Kidney glomerular epithelial cell (primary cell): ENCODE measurements at places on chromosomes 2 and 18.

GRCh38 chr2:53633441-53633840 lies 134.2 kb upstream of the CHAC2 start:
- no peak for DNase-seq

GRCh38 chr2:152950126-152950525 lies 231.7 kb downstream of the ARL6IP6 start:
- DNase-seq: peak; percentile 11

DNA sequence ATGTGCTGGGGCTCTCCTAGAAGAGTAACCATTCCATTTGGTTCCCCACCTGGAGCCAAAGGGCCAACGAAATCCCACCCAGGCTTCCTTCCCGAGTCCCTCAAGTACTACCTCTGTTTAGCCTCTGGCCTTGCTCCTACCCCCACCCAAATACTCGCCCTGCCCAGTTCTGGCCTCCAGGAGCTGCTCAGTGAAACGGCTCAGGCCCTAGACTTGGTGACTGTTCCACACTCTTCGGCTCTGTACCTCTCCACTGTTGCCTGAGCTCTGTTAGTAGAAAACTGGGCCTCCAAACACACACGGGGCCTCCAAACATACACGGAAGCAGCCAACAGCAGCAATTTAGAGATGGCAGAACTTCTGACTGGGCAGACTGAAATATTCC lies 4.2 kb downstream of the OTX1 start:
- no peak for DNase-seq

DNA sequence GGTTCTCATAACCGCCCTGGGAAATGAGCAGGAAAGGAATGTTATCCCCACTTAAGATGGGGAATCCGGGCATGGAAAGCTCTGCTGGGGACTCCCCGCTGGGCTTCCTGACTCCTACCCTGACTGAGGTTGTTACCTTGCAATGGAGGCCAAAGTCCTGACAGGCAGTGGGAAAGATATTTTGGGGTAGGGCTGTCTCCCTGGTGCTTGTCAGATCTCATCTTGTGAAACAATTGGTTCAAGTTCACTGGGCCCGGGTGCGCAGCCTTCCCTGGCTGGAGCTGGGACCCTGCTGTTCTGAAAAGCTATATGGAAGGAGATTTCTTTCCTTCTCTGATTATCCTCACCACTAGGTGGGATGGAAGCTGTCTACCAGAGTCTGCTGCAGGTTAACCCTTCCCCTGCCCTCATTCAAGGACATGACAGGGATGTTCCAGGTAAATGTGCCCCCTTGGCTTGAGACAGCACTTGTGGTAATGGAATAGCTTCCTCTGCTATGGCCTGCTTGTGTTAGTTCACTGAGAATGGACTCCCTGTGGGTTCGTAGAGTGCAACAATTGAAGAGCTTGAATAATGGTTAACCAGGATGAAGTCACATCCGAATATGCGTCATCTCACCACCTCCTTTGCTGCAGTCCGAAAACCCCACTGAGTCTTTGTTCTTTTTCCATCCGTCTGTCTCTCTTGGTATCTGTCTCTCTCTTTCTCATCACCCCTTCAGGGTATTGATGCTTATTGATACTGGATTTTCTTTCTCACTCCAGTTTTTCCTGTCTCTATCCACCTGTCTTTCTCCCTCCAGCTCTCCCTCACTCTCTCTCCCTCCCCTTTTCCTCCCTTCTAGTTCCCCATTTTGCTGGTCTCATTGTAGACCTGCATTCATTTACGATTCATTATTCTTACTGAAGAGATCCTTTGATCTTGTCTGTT lies 67.8 kb upstream of the EPAS1 start:
- peak; percentile 95 for DNase-seq

- no peak for DNase-seq
These were observed 2.0 kb downstream of the KCMF1 start for GRCh38 chr2:84972932-84973331.

DNA sequence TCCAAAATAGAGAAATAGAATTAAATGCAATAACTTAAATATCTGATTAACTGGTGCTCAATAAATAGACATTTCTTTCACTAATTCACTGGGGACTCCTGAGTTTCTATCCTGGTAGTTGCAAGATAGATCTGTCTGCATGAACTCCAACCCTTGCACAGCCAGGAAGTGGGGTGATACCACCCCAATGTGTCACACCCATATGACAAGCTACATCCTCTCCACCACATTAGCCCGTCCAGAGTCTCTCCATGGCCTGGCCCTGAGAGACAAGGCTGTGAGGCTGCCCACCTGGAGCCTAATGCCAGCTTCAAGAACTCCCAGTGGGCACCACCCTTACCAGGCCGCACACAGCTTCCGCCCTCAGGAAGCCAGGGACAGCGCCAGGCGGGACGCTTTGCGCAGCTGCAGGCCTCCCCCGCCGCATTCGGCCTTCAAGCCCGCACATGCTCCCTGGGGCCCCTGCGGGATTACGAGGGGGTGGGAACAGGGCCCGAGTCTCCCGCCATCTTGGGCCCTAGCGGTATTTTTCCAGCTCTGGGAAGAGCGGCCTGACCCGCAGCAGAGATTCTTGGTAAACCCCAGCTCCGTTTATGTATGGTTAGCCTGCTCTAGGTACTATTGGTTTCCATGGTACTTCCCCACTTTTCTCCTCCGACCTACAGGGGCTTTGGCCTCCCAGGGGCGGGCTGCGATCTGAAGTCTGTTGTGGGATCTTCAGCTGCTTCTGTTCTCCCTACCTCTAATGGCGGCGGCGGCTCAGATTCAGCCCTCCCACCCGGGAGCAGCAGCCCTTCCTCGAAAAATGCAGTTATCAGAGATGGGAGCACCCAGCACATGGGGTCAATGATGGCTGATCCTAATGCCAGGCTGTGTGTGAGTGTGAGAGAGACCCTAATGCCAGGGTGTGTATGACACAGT lies at the start of gene TDRD15:
TSS of gene TDRD15 (plus strand) at position 496 of the 921 bp plus-strand sequence. CDS start 13,500 bp downstream, outside the sequence.
- DNase-seq: no peak

DNA sequence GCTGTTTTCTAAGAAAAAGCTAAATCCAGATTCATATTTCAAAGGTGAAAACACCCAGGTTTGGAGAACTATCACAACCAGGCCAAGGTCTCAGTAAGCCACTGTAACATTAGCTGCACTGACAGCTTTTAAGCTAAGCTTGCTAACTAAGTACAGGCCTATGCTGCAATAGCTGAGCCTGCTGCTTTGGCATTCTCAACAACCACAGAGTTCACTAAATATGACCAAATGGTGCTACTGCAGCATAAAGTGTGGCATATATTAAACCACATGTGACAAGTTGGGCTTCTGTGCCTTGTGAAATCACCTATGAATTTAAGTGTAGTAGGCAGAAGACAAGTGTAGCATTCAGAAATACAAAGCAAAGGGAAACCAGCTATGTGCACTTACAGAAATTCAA lies 206.7 kb downstream of the TCF4 start:
- no peak for DNase-seq

DNA sequence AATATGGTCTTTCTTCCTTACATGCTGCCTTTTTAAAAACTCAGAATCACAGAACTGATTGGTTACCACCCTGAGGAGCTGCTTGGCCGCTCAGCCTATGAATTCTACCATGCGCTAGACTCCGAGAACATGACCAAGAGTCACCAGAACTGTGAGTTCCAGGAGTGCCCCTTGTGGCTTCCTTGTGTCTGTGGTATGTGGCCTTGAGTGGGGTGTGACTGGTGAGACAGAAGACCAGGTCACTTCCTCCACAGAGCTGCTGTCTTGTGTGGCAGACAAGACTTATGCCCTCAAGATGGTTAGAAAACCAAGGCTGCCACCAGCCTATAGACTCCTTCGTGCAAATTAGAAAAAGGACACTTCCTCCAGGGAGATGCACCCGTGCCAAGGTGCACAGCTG lies 72.6 kb downstream of the EPAS1 start:
- DNase-seq: no peak

DNA sequence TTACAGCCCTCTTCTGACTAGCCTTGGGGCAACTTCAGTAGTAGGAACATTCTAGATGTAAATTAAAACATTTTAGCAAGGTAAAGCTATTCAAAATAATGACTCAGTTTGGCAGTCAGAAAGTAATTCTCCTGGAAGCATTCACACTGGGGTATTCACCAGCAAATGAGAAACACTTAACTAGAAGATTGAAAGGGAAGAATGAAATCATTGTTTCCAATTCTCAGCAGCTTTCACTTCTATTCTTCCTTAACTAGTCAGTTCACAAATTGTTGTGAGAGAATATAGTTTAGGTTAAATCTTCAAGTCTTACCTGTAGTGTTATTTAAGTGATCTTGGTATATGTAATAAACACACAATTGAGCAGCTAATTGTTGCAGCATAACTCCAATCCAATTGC lies 1135.6 kb upstream of the FAM98A start:
- DNase-seq: peak; percentile 18

DNA sequence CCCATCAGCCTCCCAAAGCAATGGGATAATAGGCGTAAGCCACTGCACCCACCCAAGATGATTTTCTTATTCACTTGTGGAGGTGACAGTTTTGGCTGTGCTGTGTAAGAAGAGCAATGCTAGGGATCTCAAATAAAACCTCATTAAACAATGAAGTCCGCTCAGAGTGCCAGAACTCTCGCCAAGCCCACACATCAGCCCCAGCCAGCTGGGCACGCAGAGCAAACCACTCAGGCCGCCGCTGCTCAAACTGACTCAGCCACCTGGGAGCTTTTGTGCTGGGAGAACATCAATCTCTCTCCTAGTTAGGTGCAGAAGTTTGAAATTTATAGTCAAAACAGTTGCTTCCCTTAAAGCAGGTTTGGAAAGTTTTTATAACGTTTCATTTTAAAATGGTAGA lies 47.6 kb downstream of the RNF152 start:
- no peak for DNase-seq

- no peak for DNase-seq
These were observed 90.4 kb downstream of the MEP1B start for GRCh38 chr18:32280188-32280783.

DNA sequence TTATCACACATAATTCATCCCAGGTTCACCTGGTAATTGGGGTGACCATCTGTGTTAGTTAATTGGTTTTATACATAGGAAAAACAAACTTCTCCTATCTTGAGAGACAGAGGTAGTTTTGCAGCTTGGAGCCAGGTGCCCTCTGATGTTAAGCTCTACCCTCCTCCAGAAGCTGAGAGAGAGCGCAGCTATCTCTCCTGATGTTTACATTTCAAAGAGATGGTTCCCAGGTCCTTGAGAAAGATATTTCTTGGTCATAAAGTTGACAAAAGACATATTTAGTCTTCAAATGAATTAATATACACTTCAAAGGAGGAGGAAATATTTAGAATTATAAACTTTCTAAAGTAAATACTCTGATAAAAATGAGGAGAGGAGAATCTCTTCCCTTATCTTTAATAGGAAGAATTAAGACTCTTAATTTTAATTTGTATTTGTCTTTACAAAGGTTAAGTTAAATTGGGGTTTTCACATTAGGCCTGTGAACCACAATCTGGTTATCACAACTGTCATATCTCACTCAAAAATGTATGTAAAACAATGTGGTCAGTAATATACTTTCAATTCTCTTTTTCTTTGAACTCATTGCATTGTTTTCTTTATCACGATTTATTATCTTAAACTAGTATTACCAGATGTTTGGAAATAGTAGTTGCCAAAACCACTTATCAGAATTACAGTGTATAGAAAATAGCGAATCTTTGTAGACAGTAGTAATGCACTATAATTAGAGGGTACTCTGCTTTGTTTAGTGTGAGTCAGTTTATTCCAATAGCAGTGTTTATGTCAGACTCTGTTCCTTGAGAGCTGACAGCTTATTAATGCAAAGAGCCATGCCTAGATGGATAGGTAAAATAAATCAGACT lies 26.8 kb downstream of the SERPINB4 start:
- no peak for DNase-seq

DNA sequence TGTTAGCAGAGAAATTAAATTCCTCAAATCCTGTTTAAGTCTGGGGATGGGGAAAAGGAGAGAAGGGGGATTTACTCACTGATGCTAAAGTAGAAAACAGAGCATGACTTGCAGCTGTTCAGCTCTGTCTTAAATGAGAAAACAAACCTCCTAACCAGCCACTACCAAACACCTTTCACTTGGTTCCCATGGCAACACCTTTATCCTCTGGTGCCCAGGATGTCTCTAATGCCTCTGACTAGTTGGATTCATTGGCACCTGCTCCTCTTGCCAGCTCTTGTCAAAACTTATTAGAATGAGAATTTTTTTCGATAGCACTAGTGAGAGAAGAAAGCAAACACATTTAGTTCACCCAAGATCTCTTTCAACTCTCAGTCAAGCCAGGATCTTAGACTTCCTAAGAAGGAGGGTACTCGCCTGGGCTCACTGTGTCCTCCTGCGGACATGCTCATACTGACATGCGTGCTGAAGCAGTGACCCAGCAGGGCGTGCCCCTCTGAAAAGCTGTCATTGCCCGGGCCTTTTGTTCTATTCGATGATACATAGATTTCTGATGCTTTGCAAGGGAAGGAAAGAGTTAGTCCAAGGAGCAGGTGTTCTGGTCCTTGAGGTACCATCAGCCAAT lies 656.0 kb upstream of the CELF4 start:
- no peak for DNase-seq

GRCh38 chr2:120410487-120410886 lies 64.6 kb downstream of the INHBB start:
- DNase-seq: no peak

GRCh38 chr2:177335917-177336450 lies 56.6 kb upstream of the AGPS start:
- no peak for DNase-seq

DNA sequence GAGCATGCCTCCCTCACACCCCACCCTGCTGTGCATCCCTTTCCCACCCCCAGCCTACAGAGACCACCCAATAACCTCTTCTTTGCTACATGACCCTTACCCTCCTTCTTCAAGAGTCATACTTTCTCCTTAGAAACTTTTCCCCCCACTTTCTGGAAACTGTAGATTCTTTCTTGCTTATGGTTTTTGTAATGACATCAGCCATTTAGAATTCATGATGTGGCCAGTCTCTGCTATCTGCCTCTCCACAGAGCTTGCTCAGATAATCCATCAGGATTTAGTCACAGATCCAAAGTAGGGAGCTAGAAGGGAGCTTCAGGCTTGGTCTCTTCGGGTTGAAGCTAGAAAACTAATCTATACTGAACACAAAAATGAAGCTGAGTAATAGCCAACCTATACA lies 36.5 kb downstream of the GALM start:
- DNase-seq: peak; percentile 66
